NCI-H510A treated with DMSO at 0.1 percent for 48 hours (cell line): ENCODE measurements at places on chromosomes 4 and X.

- DNase-seq: no peak
Measured at GRCh38 chr4:76963131-76963750, 13.7 kb downstream of the SEPTIN11 start.

GRCh38 chr4:167000141-167000852 lies 234.0 kb downstream of the SPOCK3 start:
- DNase-seq: no peak

DNA sequence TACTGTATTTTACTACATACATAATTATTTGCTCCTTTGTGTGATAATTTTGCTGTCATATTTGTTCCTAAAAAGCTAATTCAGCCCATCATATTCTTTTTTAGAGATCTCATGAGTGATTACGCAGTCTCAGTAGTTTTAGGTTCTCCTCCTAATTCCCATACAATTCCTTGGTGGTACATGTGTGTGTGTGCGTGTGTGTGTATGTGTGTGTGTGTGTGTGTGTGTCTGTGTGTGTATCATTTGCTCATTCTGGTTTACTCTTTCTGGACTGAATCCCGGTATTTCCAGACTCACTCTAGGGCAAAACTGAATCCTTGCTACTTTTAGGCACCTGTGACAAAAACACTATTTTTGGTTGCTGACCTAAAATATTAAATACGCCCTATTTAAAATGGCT lies 34.9 kb downstream of the STK26 start:
- no peak for DNase-seq

DNA sequence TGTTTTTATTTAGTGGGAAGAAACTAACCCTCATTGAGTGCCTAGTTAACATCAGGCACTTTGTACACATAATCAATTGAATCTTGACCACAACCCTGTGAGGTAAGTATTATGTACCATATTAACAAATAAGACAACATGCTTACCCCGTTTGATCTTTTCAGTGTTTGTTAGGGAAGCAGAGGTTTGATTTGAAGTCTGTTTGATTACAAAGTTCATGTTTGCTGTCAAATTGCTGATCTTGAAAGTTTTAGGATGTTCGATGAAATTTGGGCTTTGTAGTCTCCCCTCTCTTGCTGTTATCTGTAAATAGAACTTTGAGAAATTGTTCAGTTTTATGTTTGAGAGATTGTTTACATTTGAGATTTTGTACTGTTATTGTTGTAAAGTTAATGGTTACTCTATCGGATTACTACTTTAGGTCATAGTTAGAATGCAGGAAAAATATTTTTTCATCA lies 13.4 kb upstream of the ADH4 start:
- DNase-seq: no peak

GRCh38 chrX:19121898-19122640 lies at the start of gene ADGRG2:
Gene ADGRG2 (minus strand): TSS chrX:19122468. CDS start chrX:19068834, 53,634 bp downstream.
- DNase-seq: no peak

DNA sequence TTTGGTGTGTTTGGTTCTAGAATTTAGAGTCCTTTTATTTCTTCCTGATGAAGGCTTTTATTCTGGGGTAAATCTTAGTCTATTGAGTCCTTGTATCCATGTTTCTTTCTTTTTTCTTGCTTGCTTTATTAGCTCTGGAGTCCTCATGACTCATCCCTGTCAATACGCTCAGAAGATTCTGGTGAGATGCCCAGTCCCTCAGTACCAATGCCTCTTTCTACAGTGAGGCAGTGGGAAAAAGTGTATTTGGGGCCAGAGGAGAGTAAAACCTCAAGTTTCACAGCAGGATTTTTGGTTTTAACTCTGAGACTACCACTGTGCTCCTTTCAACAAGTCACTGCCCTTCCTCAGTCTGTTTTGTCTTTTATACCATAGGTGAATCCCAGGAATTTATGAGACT lies 368.0 kb downstream of the GBA3 start:
- DNase-seq: no peak

DNA sequence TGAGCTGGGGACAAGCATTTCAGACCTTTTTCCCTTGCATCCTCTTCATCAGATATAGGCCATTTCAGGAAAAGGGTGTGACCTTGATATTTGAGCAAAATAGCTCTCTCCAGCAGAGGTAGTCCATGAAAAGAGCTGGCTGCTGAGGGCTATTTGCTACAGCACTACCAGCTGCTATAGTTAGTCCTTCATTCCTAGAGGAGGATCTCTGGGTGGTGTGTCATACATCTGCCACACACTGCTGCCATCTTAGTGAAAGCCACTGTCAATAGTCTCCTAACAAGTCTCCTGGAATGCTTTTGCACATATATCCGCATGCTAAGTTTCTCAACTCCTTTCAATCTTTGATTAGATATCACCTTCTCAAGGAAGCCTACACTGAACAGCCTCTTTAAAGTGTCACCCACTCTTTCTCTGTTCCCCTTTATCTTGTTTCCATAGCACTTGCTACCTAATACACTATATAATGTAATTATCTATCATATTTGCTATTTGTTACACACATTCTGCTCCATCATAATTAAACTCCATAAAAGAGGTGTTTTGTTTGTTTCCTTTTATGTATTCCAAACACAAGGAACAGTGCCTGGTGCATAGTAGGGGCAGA lies 131.9 kb downstream of the TBC1D19 start:
- no peak for DNase-seq

DNA sequence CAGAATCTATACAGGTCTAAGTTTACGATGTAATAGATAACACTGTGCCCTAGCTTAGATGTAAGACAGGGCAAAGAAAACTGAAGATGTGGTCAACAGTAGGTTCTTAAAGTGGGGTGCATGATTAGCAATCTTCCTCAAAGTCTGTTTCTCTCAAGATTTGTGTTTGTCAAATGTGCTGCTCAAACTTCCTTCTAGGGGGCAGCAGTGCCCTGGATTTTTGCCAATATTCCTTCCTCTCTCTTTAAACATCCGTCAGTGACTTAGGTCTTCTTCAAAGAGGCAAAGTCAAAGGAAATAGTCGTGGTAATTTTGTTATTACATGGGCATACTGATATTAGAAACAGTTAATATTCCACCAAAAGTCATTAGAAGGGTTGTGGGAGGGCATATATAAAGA lies 4.2 kb upstream of the PDHA2 start:
- no peak for DNase-seq
